ENCODE measurements at places on chromosomes 4 and X.

DNA sequence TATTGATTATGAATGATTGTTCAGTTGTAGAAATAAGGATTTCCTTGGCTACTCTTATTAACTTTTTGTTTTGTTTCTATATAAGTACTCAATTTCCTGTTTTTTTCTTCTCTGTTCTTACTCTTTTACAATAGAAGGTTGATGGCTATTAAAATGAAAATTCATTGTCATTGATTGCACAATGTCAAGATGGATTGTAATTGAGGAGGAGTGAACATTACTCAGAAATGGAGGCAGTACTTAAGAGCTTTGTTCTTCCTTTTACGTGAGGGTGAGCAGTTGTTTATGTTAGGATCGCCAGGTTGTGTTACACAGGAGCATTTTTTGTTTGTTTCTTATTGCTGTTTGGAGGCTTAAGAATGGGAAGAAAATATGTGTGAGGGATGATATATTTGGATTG is 2062.4 kb downstream of the ARAP2 start:
- peak; percentile 39 for DNase-seq

GRCh38 chrX:104085477-104085876 is 9.4 kb upstream of the TMSB15C start:
- DNase-seq = no peak

DNA sequence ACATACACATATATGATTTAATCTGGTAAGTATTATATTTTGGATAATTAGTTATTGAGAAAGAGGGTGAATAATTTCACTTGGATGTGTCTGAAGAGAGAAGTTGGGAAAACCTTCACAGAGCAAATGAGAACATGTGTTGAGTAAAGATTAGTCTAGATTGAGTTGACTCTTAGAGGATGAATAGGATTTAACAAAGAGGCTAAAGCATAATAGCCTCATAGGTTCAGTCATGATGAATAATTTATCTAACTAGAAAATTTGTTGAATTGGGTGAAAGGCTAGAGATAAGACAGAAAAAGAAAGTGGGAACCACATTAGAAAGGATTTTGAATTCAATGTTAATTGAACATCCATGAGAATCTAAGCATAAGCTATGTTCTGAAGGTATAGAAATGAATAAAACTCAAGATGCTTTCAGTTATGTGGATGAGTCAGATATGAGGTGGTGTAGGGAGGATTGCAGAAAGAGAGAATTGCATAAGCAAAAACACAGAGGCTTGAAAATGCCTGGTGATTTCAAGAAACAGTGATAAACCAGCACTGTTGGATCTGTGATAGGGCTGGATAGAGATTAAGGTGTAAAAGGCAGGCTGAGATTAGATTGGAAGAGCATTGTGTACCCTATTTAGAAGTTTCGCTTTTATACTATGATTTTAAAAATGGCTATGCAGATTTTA is 207.6 kb upstream of the NR3C2 start:
- no peak for DNase-seq

DNA sequence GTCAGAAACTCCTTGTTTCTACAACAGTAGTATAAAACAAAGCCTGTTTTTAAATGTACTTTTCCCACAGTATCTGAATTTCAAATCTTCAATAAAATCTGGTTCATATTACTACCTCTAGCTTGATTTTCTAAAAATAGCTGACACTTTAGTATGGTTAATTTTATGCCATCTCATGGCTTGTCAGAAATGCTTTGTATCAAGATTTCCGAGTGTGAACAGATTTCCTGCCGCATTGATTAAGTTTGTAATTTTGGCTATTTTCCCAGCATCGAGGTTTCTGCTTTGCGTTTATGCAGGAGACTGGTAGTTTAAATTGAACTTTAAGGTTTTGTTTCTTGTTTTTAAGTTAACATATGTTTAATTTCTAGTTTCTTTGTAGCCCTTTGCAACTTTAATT is 44.2 kb downstream of the CLCN3 start:
- no peak for DNase-seq

- DNase-seq = no peak
These were observed 161.7 kb upstream of the MAMLD1 start for GRCh38 chrX:150201391-150201790.

GRCh38 chr4:148263802-148264201 is 178.4 kb downstream of the NR3C2 start:
- no peak for DNase-seq

DNA sequence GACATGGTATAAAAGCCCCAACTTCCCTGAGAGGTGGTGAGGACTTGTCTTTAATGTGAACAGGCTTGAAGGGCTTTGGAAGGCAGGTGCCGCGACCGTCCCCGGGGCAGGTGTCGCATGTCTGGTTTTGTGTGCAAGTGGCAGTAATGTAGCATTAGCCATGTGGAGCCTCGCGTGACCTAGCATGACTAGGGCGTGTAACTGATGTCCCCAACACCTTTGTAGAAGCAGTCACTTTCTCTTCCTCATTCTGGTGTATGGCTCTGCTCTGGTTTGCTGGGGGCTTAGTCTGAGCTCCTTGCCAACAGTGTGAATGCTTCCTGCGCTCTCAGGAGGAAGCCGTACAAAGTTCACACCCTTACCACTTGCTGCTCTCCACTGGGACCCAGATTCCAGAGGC is 145.7 kb downstream of the AMMECR1 start:
- DNase-seq = no peak

DNA sequence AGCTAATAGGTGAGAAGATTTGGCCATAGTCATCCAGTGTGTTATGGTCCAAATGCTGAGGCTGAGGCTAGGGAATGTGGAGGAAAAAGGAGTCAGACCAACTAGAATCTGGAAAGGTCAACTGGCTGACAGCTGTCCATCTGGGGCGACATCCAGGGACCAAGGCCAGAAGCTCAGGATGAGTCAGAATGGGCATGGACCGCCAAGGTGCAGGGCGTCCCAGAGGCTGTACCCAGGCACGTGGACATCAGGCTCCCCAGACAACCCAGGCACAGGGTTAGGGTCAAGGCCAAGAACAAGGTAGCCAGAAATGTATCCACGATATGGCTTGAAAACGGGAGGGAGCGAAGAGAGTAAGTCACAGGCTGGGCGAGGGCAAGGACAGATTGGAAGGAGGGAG is 26.1 kb upstream of the PTTG2 start:
- DNase-seq = no peak

DNA sequence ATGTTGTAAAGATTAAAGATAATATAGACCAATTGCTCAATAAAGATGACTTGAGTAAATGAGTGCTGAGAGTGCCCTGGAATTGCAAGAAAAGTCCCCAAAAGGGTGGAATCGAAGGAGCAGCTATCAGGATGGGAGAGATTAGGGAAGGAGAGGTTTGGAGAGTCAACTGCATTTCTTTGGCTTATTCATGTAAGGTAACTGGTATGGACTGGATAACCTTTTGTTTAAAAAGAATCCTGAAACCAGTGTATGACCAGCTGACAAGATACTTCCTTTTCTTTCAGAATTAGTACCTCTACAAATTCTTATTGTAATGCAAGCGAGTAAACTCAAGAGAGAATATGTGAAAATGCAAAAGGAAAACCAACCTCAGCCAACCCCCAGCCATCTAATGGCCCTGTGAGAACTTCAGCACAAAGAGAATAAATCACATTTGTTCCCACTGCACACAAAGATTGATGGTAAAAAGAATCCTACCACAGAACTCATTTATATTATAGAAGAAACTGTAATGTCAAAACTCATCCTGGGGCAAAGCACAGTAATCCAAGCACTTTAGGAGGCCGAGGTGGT is 24.5 kb upstream of the SPP1 start:
- DNase-seq = no peak

GRCh38 chr4:167031534-167032156 is 202.6 kb downstream of the SPOCK3 start:
- DNase-seq = peak; percentile 23

GRCh38 chr4:188246488-188246887 is 107.2 kb downstream of the TRIML1 start:
- peak; percentile 10 for DNase-seq

GRCh38 chrX:130079824-130080406 is 30.4 kb downstream of the ELF4 start:
- peak; percentile 23 for DNase-seq

DNA sequence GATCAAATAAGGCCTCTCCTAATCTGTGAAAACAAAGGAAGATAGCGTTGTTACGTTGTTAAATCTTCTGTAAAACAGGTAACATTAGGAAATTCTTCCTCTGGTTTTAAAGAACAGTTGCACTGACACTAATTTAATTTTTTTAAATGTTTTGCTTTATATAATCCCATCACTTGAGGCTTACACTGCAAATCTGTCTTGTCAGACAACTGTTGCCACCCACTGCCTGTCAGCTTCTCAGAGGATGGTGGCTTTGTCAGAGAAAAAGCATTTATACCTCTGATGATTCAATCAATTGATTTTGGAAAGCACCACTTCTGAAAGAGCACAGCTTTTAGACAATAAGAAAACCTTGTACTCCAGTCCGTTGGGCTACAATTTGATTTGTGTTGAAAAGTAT is 799.1 kb downstream of the FSTL5 start:
- DNase-seq = no peak

DNA sequence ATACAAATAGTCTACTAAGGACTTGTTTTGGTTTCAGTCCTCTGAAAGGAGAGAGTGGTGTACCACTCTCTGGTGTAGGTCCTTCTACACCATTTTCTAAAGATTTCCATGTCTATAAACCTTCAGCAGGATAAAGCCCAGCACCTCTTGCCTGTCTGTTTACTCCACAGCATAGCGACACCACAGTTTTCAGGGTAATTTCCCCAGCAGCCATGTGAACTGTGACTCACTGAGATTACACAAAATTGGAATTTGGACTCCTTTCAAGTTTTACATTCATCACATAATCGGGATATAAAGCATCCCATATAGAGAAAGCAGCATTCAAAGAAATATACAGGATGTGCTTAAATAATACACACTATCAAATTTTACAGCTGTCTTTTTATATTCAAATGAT is 229.6 kb downstream of the PRDM5 start:
- peak; percentile 77 for DNase-seq

GRCh38 chr4:8694226-8694625 is 101.7 kb downstream of the CPZ start:
- DNase-seq = no peak

DNA sequence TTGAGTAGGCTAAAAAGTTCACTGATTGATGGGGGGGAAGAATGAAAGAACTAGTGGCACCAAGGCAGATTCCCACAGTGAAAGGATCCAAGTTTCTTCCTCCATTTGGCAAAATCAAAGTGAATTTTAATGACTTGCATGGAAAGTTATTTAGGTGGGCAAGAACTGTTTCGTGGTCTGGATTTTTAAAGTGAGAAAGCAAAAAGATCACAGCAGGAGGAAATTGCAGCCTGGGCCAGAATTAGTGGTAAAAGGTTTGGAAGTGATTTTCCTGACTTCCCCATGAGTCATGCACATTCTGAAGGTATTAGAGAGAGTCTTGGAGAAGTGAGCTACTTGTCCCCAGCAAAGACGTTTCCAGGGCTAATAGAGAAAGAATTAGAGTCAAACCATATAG is 207.8 kb downstream of the ANTXR2 start:
- DNase-seq = peak; percentile 59

DNA sequence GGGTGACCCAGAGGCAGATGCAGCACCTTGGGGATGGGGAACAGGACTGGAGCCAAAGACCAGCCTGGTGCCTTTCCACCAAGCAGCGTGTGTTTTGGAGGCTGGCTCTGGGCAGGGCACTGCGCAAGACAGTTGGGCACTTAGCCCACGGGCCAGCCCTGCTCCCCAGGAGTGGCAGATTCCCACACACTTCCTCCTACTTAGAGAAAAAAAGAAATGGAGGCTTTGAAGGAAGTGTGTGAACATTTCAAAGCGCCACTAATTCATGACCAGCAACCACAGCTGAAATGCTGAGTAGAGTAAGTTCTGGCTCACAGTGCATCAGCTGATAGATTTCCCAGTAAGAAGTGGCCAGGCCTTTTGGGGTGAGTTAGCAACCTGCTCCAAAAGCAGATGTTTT is 54.9 kb upstream of the LGI2 start:
- no peak for DNase-seq

DNA sequence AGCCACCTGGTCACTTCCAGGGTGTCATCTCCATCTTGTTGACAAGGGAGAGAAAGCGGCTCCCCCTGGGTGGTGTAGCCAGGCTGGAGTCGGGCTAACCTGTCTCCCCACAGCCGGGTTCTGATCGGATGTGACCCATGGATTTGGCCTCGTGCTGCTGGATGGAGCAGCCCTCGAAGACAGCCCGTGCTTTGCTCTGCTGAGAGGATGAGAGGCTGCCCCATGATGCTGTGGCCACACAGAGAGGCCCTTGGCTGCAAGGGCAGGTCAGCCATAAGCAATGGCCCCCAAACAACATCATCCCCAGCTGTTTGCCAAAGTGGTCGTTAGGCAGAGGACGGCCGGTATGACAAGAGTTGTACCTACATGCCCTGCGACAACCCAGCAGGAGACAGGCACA is 106.6 kb downstream of the HMX1 start:
- DNase-seq = no peak

DNA sequence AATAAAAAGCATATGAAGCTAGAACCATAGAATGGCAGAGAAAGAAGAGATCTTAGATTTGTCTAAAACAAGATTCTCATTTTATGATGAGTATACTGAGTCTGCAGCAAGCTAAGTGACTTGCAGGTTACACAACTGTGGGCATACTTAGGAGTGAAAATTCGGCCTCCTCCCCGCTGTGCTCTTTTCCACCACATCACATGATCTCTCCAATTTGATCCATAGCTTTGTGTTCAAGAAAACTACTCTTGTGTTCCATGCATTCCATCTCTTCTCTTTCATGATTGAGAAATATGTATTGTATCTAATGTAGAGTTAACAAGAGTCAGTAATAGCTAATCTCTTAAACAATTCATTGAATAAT is 234.3 kb downstream of the SCFD2 start:
- DNase-seq = no peak

DNA sequence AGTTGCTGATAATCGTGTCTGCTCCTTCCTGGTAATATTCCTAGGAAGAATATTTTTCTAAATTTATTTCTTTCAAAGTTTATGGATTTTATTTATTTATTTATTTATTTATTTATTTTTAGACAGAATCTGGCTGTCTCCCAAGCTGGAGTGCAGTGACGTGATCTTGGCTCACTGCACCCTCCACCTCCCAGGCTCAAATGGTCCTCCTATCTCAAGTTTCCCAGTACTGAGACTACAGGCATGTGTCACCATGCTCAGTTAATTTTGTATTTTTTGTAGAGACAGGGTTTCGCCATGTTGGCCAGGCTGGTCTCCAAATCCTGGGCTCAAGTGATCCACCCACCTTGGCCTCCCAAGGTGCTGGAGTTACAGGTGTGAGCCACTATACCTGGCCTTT is 48.9 kb downstream of the PDLIM5 start:
- DNase-seq = no peak

- DNase-seq = no peak
These were observed 221.6 kb upstream of the SLIT2 start for GRCh38 chr4:20030108-20030507.

Data from A172 (cell line).